ENCODE measurements at places on chromosomes 5 and 9. TPM values are rescaled to one million over a fixed set of nuclear protein-coding genes. Genes with fewer than 3 reads are reported as not detected.

The TMC1 gene
- polyA plus RNA-seq = not detected

The OR13F1 gene
- not detected for polyA plus RNA-seq

The SMIM23 gene
- polyA plus RNA-seq = not detected

The FXN gene
- polyA plus RNA-seq = 7.3 TPM

The NUTM2F gene
- polyA plus RNA-seq = 1.5 TPM

The PLPP7 gene
- polyA plus RNA-seq = 0.87 TPM

The SHOC1 gene
- polyA plus RNA-seq = not detected

The SLC25A48 gene
- polyA plus RNA-seq = 1.0 TPM

The BASP1 gene
- 982 TPM for polyA plus RNA-seq

The CD14 gene
- 1.5 TPM for polyA plus RNA-seq

The KIF4B gene
- not detected for polyA plus RNA-seq

The WNT8A gene
- polyA plus RNA-seq = 0.26 TPM

The IFNB1 gene
- not detected for polyA plus RNA-seq

The LAMC3 gene
- polyA plus RNA-seq = 0.04 TPM

The S1PR3 gene
- polyA plus RNA-seq = 0.22 TPM

The CTNNA1 gene
- polyA plus RNA-seq = 87.9 TPM

The CYLC2 gene
- polyA plus RNA-seq = not detected

The NR5A1 gene
- polyA plus RNA-seq = 2.4 TPM

The SIGMAR1 gene
- polyA plus RNA-seq = 50.2 TPM

The SPINK13 gene
- polyA plus RNA-seq = not detected

The CDKN2B gene
- polyA plus RNA-seq = 0.15 TPM

The FUBP3 gene
- 70.5 TPM for polyA plus RNA-seq

The CAMK4 gene
- 16.6 TPM for polyA plus RNA-seq

The CSF1R gene
- not detected for polyA plus RNA-seq

The DMRT2 gene
- polyA plus RNA-seq = 0.50 TPM

The GOLGA2 gene
- polyA plus RNA-seq = 46.3 TPM

The NR4A3 gene
- polyA plus RNA-seq = 3.3 TPM

The SLC36A2 gene
- polyA plus RNA-seq = not detected

The IL13 gene
- 0.25 TPM for polyA plus RNA-seq

The PCDHGB2 gene
- polyA plus RNA-seq = 0.30 TPM
